Uterine smooth muscle cell (primary cell): ENCODE measurements at places on chromosomes 13 and 19. TPM values are rescaled to one million over a fixed set of nuclear protein-coding genes. Genes with fewer than 3 reads are reported as not detected.

SBSN gene
- 1.7 and 4.5 TPM in 2 replicates for total RNA-seq

NUCB1 gene
- 69.9 and 197 TPM in 2 replicates for total RNA-seq

MEDAG gene
- total RNA-seq, result 1.1 and 3.5 TPM in 2 replicates

KASH5 gene
- total RNA-seq, result not detected in 2 replicates

PDX1 gene
- not detected in 2 replicates for total RNA-seq

ZNF235 gene
- 2.4 and 3.2 TPM in 2 replicates for total RNA-seq

LILRA1 gene
- not detected in 2 replicates for total RNA-seq

MCEMP1 gene
- not detected in 2 replicates for total RNA-seq

CPAMD8 gene
- total RNA-seq, result 0.66 and 1.5 TPM in 2 replicates

MYH14 gene
- not detected in 2 replicates for total RNA-seq

QPCTL gene
- total RNA-seq, result 15.6 and 24.7 TPM in 2 replicates

KIR3DL2 gene
- total RNA-seq, result not detected in 2 replicates

ERFL gene
- total RNA-seq, result under 0.01 TPM in 1 of 2 replicates, not detected in the other

ZNF350 gene
- total RNA-seq, result 9.3 and 10.7 TPM in 2 replicates

SIGLEC11 gene
- not detected in 2 replicates for total RNA-seq

DENND1C gene
- total RNA-seq, result not detected in 2 replicates

PLPPR3 gene
- total RNA-seq, result 0.12 TPM in 1 of 2 replicates, not detected in the other

NDUFB7 gene
- total RNA-seq, result 243 and 282 TPM in 2 replicates

GDF15 gene
- 82.9 and 265 TPM in 2 replicates for total RNA-seq

FXYD1 gene
- 0.33 and 0.87 TPM in 2 replicates for total RNA-seq

GRK1 gene
- 0.11 TPM in 1 of 2 replicates, not detected in the other for total RNA-seq

LIG4 gene
- total RNA-seq, result 11.9 and 12.3 TPM in 2 replicates

HS6ST3 gene
- 0.12 and 0.22 TPM in 2 replicates for total RNA-seq

SULT2A1 gene
- not detected in 2 replicates for total RNA-seq

CGB5 gene
- not detected in 2 replicates for total RNA-seq

C19orf33 gene
- total RNA-seq, result not detected in 2 replicates

NCAN gene
- under 0.01 TPM in 1 of 2 replicates, not detected in the other for total RNA-seq

ATP4A gene
- not detected in 2 replicates for total RNA-seq

CYTH2 gene
- 49.9 and 52.8 TPM in 2 replicates for total RNA-seq

ZNF600 gene
- total RNA-seq, result 3.9 and 4.0 TPM in 2 replicates

ZNF587 gene
- total RNA-seq, result 31.8 and 36.2 TPM in 2 replicates

FCER2 gene
- not detected in 2 replicates for total RNA-seq

CRB3 gene
- 0.12 TPM in 1 of 2 replicates, not detected in the other for total RNA-seq

LGALS14 gene
- total RNA-seq, result not detected in 2 replicates

ZNF480 gene
- 4.5 and 6.0 TPM in 2 replicates for total RNA-seq

OR7D2 gene
- total RNA-seq, result under 0.01 and 0.12 TPM in 2 replicates

TUBB4A gene
- not detected in 2 replicates for total RNA-seq

SPTBN4 gene
- total RNA-seq, result 4.4 and 7.4 TPM in 2 replicates

ZNF681 gene
- total RNA-seq, result 0.50 and 0.77 TPM in 2 replicates
